IPS DF 6.9 (cell line): ENCODE measurements at places on chromosomes 2 and 18.

DNA sequence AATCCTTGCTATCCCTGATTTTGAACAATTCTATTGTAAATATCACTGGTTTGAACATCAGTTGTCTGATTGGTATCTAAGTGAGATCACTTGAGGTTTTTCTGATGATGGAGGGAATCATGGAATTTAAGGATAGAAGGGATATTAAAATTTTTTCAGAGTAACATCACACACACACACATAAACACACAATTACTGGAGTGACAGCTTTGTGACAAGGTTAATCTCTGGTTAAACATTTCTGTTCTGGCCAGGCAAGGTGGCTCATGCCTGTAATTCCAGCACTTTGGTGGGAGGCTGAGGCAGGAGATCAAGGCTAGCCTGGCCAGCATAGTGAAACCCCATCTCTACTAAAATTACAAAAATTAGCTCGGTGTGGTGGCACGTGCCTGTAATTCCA lies 85.3 kb downstream of the SOCS6 start:
- no peak for DNase-seq

GRCh38 chr2:110818767-110819481 lies 86.6 kb downstream of the ACOXL start:
- DNase-seq = no peak

GRCh38 chr2:43152741-43153647 lies 73.4 kb downstream of the ZFP36L2 start:
- DNase-seq = no peak

- no peak for DNase-seq
Measured at GRCh38 chr18:9782073-9782857, 74.2 kb downstream of the RAB31 start.

DNA sequence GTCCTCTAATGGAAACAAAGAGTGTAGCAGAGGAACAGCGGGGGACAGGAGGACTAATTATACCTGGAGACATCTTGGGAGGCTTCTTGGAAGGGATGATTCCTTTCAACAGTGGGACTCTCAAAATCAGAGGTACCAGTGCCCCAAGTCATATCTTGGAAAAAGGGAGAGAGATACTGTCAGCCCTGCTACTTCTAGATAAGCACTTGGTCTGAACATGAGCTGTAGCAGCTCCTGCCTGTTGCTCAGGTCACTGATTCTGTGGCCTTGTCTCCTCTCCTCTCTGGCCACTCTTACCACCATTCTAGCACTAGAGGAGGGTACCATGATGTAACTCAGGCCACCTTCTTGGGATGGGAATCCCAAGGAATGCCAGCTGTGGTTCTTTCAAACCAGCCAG lies 54.5 kb downstream of the MFSD6 start:
- no peak for DNase-seq

GRCh38 chr2:98464772-98465310 lies 20.2 kb downstream of the INPP4A start:
- no peak for DNase-seq

DNA sequence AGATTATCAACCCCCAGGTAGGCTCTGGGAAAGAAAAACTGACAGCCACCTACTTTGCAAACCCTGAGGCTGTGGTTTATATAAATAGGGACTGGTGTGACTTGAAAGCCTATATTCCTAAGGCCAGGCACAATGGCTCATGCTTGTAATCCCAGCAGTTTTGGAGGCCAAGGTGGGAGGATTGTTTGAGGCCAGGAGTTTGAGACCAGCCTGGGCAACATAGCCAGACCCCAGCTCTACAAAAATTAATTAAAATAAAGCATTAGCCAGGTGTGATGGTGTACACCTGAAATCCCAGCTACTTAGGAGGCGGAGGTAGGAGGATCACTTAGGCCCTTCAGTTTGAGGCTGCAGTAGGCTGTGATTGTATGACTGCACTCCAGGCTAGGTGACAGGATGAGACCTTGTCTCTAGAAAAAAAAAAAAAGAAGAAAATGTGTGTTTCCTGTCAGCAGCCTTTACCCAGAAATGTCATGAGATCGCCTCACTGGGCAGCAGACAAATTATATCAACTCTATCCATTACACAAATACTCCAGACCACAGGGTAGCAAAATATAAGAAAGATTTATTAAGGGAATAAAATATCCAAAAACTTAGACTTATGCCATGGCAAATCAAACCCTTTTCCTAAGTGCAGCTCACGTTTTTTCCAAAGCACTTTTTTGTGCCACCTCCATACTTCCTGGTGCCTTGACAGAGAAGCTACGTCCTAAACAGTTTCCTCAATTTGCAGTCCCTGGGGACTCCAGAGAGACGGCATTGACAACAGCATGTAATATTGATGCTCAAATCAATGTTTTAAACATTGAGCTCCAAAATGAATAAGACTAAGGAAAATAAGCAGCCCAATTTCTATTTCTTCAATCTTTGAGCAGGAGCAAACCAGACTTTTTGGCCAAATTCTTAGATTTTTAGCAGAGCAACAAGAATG lies 190.8 kb upstream of the NDUFV2 start:
- DNase-seq = no peak

- DNase-seq = no peak
Measured at GRCh38 chr2:8462899-8463648, 218.8 kb upstream of the ID2 start.
